ENCODE measurements at places on chromosomes 6 and 20.

- no peak for DNase-seq
Observed at GRCh38 chr6:170301184-170301583, 5.4 kb upstream of the FAM120B start.

GRCh38 chr6:20404641-20405032 lies 3.0 kb downstream of the E2F3 start:
- peak; percentile 80 for DNase-seq

DNA sequence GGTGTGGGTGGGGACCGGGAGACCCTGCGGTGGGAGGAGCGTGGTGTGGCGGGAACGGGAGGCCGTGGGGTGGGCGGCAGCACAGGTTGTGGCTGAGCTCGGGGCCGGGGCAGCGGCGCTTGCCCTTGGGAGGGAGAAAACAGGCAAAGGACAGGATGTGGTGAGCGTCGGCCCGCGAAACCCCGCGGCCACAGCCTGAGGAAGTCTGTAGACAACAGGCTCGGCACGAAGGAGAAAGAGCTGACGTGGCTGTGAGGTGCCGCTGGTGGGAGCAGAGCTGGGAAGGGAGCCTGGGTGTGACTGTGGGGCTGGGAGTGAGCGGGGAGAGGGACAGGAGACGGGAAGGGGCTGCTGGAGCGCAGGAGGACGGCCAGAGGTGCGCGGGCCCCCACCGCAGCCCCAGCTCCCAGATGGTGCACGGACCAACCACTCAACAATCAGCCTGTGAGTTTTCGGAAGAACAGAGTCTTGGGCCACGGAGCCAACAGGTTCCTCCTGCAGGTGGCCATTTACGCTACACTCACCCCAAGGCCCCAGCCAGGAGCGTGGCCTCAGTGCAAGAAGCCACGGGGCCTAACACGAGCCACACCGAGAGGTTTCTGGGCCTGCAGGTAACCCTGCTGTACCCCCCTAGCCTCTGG lies 202.8 kb downstream of the DLL1 start:
- no peak for DNase-seq

GRCh38 chr20:13928901-13929300 lies 61.5 kb downstream of the SEL1L2 start:
- no peak for DNase-seq

DNA sequence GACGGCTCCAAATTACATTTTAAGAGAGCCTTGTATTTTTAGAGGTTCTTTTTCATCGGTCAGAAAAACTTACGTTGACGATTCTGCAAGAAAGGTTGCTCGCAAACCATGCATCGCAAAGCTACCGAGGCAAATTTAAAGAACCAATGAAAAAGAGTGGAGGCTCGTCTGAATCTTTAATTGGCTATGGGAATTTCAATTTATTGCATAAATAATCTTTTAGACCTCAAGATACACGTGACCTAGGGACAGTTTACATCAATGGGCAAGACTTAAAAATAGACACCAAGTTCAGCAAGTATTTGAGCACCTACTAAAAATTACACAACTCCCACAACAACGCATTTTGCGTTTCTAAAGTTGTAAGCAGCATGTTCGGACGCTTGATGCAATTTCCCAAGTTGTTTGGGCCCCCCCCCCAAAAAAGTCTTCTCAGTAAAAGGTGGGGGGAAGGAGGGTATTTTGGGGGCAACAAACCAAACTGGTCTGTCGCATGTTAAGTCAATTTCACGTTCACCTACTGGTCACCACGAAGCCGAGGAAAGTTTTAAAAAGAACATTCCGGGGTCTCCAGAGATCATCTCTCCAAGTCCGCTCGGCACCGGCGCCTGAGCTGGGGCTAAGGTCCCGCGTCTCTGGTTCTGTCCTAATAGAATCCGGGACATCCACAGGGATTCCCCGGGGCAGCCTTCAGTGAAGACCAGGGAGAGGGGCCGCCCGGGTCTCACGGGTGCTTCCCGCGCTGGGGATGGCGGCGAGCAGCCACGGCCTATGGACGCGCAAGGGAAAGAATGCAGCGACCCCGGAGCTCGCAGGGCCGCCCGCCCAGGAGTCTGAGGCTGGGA lies 851 bp downstream of the SNX5 start:
- DNase-seq = peak; percentile 47

- no peak for DNase-seq
Observed at GRCh38 chr6:44074813-44075646, 52.2 kb downstream of the MRPL14 start.

- DNase-seq = peak; percentile 57
Observed at GRCh38 chr6:28401172-28401571, 1.6 kb upstream of the ZSCAN12 start.

DNA sequence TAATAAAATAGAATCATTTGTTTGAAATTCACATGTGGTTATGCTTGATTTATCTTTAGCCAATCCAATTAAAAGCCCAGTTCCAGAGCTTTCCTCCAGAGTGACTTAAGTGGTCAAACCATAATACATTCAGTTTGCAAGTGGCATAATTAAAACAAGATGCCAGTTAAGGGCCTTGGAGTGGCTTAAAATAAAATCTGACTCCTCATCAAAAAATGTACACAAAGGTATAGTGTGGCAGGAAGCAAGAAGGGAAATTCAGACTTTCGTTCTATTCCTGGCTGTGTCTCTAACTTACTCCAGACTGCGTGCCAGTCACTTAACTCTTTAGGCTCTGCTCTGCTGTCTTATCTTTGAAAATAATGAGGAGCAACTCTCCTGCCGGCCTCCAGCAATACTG lies 251.3 kb upstream of the PRND start:
- DNase-seq = peak; percentile 93

DNA sequence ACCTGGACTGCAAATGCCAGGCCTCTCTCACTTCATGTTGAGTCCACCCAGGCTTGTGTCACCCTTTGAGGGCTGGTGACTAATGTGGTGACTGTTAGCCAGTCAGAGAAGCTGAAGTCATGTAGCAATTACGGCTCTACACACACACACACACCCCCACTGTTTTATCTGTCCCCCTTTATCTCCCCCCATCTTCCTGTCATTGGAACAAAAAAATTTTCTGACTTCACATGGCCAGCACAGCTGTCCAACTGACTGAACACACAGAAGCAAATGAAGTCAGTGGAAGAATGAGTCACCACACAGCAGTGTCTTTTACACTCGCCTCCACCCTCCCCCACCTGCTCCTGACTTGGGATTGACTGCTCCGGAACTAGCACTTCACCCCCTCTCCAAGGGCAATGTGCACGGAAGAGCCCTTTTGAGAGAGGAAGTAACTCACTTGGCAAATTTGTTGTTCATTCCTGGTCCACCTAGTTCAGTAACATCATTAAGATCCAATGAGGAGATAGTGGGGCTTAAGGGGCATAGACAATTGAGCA lies 198.0 kb downstream of the RNF144B start:
- peak; percentile 72 for DNase-seq

GRCh38 chr20:30816182-30816645 lies 441.2 kb upstream of the DEFB115 start:
- DNase-seq = no peak

DNA sequence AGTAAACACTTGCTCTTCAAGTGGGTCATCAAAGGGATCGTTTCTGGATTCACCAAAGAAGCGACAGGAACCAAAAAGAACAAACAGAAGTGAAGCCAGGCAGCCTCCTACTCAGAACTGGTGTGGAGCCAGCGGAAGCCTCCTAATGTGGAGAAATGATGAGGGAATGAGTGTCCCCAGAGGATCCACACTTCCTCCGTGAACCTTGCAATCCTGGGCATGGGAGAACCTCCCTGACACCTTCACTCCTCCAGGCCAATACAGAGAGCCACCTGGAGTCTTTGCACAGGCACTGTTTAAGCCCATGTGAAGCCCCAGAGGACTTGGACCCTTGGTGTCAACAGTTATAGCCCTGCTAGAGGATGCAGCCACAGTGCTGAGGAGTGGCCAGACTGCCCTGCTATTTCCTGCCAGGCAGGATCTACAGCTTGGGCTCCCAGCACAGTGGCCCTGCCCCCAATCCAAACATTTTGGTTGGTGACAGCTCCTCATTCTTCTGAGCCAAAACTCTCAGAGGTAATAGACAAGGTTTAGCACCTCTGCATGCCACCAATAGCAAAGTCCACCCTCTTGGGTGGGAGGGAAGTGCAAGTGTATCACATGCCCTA lies 23.2 kb upstream of the SERINC1 start:
- no peak for DNase-seq

DNA sequence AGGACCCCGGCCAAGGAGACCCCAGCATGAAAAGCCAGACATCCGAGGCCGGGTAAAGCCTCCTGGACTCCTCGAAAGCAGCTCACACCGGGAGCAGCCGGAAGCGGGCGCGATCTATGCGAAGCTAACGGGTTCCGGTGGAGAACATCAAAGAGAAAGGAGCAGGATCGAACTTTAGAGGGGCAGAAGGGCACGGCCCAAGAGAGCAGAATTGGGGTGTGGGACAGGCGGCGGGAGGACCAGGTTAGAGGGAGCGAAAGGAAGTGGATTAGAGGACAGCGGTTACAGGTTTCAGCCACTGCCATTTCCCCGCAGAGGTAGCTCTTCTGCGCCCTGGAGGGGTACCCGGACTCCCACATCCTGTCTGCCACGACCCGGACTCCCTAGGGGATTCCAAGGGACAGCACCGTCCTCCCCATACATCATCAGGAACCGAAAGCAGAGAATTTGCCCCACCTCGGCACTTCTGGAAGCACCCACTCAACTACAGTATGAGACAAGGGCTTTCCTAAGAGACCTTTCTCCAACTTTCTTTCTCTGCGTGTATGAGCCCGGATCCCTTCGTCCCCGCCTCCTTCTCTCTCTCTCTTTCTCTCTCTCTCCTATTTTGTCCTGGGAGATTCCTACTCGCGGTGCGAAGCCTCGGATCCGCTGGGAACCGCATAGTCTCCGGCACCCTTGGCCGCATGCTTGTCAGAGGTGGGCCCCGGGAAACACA lies 507 bp upstream of the VGLL2 start:
- no peak for DNase-seq

All from fibroblast of skin of right biceps (primary cell).